ENCODE measurements at places on chromosomes 4 and X.

DNA sequence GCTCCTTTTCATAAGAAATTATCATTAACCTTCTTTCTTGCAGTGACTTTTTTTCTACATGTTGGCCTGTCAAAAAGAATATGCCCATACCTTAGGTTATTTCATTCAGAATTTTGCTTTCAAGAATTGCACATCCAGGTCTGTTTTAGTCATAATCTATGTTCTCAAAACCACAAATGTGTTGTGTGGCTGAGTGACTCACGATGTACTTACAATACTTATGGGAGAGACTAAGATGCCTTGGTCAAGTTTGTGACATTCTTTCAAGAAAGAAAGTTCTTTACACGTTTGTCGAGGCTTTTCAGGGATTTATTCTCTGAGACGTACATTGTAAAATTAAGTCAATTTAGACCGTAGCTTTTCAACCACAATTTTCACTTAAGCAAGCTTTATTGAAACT, 396.7 kb downstream of the FSTL5 start:
- DNase-seq = no peak

GRCh38 chr4:20260821-20261220, 9.1 kb downstream of the SLIT2 start:
- DNase-seq = no peak

DNA sequence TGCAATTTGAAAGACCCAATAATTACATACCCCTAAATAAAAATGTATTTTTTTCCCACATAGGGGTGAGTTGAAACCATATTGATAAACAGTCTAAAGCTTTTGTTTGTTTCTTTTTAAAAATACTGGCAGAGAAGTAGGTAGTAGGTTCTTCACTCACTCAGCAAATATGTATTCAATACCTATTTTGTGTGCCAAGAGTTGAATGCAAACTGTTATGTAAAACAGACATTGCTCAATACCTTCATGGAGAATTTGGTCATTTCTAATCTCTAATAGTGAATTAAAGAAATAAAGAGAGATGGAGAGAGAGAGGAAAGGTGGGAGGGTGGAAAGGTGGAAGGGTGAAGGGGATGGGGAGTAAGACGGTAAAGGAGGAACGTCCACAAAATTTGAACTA, 589.9 kb upstream of the GNPDA2 start:
- DNase-seq = no peak

GRCh38 chr4:143375326-143376073, 38.8 kb downstream of the GAB1 start:
- DNase-seq = no peak

DNA sequence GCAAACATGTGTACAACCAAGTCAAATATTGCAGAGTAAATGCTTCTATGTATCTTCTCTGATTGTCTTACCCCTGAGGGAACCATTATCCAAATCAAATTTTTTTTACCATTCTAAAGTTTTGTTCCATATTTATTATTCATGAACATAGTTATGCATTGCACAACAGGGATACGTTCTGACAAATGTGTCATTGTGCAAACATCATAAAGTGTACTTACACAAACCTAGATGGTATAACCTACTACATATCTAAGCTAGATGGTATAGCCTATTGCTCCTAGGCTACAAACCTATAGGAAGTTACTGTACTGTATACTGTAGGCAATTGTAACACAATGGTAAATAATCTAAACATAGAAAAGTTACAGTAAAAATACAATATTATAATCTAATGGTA, 23.4 kb downstream of the BEX3 start:
- DNase-seq = no peak

- no peak for DNase-seq
These were observed 1080.9 kb downstream of the FAT4 start for GRCh38 chr4:126395664-126396063.

GRCh38 chr4:2783790-2784189, 9.1 kb upstream of the SH3BP2 start:
- no peak for DNase-seq

GRCh38 chrX:39519566-39520301, 578.0 kb downstream of the BCOR start:
- DNase-seq = no peak

DNA sequence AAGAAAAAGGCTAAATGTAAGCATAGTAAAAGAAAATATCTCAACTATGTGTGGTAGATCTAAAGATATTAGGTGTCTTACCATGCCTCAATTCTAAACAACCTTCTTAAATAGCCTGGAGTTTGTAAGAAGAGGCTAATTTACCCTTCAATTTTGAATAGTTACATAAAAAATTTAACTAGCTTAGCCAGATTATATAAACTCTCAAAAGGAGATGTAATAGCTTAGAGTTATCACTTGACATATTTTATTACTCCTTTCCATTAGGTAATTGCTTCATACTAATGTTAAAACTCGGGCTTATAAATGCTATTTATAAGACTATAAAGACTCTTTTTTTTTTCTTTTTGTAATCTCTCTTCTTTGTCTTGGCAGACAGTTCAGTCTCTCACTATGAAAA, 297.5 kb upstream of the PABPC4L start:
- DNase-seq = no peak

- DNase-seq = no peak
These were observed 45.8 kb upstream of the ARSJ start for GRCh38 chr4:114025176-114025777.

- DNase-seq = no peak
These were observed 6.7 kb downstream of the SUV39H1 start for GRCh38 chrX:48703228-48703627.

DNA sequence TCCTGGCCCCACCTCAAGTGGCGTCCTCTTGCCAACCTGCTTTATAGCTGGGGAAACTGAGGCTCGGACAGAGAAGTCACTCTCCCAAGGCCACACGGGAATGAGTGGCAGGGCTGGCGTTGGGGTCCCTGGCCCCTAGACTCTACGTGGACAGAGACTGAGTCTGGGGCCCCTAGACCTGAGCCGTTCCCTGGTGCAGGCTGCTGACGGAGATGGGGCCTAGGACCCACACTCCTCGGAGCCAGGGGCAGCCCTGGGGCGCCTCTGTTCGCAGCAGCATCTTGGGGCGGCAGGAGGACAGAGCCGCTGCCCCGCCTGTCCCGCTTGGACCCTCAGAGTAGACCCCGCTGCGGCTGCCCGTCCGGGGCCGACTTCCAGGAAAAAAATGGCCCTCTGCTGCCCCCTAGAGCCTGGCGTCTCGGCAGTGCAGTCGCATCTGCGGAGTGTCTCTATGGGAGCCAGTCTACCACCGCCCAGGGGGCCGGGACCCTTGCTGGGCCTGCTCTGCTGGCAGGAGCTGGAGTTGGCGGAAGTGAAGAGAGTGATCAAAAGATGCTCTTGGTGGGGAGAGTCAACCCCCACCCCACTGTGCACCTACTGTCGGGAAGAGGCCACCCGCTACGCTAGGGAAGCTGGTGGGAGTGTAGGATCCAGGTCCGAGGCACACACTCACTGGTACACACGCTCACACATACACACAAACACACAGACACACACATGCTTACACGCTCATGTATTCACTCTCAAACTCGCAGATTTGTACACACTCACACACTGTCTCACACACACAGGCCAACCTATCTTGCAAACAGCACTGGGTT, 220.1 kb downstream of the AFAP1 start:
- DNase-seq = peak; percentile 36

DNA sequence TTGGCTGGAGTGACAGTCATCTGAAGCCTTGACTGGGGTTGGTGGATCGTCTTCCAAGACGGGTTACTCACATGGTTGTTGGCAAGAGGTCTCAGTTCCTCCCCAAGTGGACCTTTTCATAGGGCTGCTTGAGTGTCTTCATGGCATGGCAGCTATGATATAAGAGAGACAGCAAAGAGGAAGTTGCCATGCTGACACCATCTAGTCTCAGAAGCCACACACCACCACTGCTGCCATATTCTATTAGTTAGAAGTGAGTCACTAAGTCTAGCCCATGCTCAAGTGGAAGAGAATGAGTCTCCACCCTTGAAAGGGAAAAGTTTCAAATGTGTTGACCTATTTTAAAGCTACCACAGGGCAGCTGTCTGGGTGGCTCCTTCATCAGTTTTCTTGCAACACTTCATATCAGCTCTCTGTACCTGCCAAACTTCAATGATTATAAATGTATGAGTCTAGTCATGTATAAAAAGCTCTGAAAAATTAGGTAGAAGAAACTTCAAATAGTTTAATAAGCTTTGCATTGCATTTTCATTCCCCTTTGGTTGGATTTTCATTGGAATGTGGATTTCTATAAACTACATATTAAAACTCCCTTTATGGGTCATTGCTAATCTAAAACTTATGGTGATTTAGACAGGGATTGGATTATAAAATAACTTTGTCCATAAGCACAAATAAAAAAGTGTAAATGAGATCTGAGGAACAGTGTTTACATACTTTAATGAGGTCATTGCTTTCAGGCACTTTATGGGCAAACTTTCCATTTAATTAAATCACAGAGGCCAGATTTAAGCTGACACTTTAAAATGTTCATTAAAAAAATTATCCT, 68.0 kb upstream of the ATXN3L start:
- DNase-seq = no peak

DNA sequence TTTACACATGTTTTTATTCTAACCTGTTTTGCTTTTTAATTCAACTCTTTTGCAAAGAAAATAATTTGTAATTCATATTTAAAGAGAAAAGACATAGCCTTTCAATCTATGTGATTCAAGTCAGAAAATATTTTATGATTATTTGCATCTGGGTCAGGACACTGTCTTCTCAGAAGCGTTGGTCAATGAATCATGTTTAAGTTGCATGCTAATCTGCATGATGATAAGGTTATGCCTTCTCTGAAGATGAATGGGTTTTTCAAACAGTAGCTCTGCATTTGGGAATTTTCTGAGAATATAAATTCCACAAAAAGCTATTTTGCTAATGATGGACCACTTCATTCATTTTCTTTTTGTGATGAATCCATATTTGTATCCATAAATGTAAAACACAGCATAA, 282.5 kb downstream of the TMA16 start:
- no peak for DNase-seq

DNA sequence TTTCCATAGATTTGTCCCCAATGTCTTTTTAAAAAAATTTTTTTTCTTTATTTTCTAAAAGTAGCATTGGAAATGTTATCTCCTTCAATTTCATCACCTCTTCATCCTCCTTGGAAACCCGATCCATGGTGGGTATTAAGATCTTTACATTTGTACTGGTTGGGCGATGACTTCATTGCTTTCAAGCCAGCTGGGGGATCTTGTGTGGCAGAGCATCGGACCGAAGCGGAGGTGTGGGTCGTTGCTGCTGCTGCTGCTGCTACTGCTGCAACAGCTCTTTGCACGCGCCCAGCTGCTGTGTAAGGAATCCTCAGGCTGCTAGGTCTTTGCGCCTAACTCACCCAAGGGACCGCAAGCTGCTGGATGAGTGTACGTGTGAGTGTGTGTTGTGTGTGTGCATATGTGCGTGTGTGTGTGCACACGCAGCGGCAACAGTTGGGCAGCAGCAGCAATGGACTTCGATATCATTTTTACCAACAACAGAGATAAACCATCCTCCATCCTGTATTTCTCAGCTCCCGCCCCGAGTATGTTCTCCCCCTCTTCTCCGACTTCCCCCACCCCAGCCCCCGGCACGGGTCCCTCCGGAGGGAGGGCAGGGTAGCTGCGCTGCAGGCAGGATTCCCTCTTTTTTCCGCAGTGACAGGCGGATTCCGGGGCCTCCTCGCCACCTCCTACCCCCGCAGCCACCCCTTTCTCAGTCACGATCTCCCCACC, 768 bp upstream of the CDKL5 start:
- no peak for DNase-seq

DNA sequence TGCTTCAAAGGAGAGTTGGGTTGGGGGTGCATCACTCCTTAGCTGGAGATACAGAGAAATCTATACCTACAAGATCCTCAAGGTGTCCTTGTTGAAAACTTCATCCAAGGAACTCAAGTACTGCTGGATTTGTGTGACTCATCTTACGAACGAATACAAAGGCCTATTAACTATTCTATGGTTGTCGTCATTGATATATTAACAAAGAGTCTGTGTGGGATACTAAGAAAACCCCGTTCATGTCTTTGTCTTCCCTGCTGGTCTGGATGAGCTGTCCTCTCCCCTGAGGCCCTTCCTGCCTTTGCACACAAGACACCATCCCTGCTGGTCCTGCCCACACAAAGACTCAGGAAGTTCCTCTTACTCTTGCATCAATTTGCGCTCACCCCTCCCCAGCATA, 54.9 kb upstream of the IRF2 start:
- DNase-seq = no peak

DNA sequence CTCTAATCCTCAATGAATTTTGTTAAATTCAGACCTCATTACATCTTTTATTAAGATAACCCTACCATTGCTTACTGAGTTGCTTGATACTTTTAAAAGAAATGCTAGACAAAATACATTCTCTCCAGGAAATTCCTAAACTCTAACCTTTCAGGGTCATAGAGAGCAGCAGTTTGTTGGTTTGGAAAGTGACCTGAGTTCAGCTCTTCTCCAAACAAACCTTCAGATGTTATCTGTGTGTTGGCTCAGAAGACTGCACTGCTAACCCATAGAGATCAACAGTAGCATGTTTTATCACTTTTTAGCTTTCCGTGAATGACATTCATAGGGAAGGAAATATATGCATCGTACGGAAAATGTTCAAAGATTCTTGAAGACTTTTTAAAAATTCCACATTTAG, 101.8 kb upstream of the VEGFC start:
- no peak for DNase-seq

GRCh38 chr4:80124246-80125211, 51.5 kb upstream of the ANTXR2 start:
- DNase-seq = no peak

GRCh38 chr4:142645475-142646108, 200.5 kb downstream of the INPP4B start:
- DNase-seq = no peak

- no peak for DNase-seq
These were observed 8.8 kb downstream of the BBS7 start for GRCh38 chr4:121861426-121861825.

- no peak for DNase-seq
These were observed 706.6 kb downstream of the PCDH19 start for GRCh38 chrX:99703473-99703872.

DNA sequence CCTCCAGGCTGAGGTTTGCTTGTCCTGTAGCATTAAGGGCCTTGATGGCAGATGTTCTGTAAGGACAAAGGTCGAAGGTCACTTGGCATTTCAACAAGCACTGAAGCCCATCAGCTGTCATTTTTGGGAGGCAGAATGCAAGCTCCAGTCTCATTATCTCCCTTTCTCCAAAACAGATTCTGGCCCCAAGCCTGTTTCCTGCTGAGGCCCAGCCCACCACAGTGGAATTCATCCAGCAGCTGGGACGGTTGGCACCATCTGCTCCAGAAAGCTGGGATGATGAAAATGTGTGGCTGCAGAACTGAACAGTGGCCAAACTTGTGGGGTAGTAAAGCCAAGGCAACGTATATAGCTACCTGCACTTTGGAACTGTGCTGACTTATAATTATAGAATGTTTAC, 17.7 kb upstream of the PPEF2 start:
- DNase-seq = no peak

All from NT2/D1 (cell line).